ENCODE measurements at places on chromosomes 13 and 19.

DNA sequence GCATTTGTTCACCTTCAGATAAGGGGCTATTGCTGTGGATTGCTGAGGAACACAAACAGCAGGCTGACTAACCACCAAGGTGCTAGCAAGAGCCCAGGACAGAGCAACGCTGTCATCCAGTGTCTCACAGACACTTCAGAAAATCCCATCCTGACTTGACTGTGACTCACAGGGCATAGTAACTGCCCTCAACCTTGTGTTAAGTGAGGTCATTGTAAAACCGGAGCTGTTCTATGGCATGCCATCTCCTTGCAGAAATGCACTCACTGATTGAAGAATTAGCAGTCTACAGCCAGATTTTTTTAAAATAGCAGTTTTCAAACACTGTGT, 51.1 kb downstream of the TNFRSF19 start:
- DNase-seq, result no peak

DNA sequence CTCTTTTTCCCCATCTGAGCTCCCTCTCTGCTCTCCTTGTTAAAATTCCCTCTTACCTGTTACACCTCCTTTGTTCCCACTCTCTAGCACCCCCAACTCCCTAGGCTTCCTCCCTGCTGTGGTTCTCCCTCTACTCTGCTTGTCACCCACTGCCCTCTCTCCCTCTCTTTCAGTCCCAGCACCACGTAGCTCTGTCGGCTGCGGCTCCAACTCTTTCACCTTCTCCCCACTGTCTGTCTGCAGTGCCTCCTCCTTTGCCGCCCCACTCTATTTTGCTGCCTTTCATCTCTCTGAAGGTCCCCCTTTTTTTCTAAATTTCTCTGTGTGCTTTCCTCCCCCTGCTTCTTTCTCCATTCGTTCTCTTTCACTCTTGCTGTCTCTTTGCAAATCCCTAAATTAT, 1.1 kb downstream of the ZNF836 start:
- DNase-seq, result no peak

- no peak for DNase-seq
Measured at GRCh38 chr13:97468331-97468730, 34.4 kb downstream of the RAP2A start.

- DNase-seq, result no peak
Measured at GRCh38 chr13:24632382-24633121, 47.7 kb upstream of the ATP12A start.

DNA sequence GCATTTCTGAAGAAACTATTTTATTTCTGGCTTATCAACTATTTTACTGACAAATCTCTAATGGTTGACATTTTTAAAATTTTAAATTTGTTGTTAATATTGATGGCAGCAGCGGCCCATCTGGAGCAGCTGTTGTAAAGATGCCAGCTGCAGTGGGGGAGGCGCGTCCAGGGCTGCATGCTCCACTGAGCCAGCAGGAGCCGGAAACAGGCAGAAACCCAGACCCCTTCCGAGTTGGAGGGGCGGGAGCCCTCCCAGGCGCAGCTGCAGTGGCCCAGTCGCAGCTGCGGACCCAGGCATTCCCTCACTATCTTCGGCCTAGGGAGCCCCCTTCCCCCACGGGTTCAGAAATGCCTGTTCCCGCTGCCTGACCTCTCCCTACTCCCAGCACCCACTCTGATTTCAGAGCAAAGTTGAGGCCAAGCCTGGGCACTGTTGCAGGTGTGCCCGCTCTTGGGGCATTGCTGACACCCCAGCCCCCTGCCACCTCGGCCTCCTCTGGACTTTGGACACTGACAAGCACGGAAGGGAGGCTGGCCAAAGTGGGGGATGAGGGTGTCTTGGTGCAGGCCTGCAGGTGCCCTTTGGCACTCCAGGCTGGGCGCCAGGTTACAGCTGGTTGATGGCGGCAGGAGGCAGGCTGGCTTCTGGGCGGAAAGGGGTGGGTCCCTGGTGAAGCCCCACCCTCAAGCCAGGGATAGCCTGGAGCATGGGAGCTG, 69.2 kb downstream of the PIBF1 start:
- DNase-seq, result no peak

DNA sequence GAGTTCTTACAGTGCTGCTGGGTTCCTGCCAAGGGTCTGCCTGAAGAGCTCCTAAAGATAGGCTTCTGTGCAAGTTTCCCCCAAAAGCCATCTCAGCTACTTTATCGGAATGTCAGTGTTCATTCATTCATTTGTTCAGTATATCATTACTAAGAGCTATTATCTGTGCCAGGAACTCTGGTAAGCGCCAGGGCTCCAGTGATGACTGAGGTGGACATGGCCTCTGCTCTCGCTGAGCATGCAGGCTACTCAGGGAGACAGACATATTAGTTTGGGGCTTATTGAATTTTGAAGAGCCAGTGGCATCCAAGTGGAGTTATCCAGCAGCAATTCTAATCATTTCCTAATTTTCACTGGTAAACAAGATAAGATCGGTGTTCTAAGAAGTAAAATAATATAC, 65.8 kb downstream of the DGKH start:
- no peak for DNase-seq

All from hematopoietic multipotent progenitor cell treated with erythropoietin and hydrocortisone succinate and interleukin-3 and kit ligand, for 4 days (in vitro differentiated cells).